ENCODE measurements at places on chromosomes 4 and X.

DNA sequence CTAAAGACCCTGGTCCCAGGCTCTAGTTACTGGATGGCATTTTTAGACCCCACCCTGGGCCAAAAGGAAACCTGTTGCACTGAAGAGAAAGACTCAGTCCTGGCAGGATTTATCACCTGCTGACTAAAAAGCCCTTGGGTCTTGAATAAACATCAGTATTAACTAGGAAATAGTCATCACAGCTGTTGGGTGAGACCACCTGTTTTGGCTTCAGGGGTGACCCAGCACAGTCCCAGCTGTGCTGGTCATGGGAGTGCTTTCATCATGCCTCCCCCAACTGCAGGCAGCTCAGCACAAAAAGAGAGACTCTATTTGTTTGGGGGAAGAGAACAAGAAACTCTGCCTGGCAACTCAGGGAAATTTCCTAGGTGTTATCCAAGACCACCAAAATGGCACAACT lies 903.2 kb downstream of the C4orf33 start:
- peak; percentile 25 for DNase-seq

DNA sequence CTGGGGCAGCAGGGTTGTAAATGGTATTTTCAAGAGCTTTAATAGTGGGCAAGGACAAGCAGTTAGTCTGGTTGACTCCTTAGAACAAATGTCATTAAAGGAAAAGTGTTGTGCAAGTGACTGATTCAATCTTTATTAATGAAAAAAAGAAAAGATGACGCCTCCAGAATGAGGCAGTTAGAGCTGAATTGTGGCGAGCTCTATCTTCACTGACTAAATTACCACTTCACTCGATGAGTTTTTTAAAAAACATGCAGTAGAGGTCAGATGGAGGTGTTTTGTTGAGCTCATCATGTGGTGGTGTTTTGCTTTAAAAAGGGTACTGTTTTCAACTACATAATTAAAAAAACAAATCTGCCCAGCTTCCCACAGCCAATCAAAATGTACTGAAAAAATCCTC lies 28.1 kb upstream of the TENM3 start:
- no peak for DNase-seq

DNA sequence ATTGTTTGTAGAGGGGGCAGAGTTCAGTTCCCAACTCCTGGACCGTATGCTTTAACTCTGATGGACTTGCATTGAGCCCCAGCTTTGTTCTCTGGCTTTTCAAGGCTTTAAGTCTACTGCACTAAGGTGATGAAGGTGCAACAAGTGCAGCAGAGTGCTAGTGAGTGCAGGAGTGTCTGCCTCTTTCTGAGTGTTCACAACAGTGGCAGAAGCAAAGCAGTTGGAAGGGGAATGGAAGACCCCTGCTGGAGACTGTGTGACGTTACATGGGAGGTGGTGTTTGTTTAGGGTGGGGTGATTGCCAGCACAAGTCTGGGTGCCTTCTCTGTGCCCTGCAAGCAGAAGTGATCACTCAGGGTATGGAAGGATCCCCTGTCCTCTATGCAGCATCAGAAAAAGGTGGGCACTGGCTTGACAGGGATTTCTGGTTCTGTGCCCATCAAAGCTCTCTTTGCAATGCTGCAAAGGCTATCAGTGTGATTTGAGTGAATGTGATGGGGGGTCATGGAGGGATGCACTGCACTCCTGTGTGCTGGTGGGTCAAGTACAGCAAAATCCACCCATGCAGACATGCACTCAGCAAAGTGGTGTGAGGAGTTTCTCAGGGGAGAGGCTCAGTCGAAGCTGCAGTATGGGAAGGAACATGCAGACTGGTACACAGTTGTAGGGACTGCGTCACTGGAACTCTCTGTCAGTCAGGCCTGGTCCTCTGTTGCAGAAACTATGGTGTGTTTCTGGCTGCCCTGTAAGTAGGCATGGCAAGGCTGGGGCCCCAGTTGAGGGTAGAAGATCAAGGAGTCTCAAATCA lies 70.9 kb upstream of the UGT2B7 start:
- peak; percentile 42 for DNase-seq

- DNase-seq = no peak
Observed at GRCh38 chr4:38284294-38285030, 324.3 kb downstream of the PTTG2 start.

GRCh38 chr4:56156141-56156540 lies 207.4 kb downstream of the CEP135 start:
- no peak for DNase-seq

GRCh38 chr4:7910952-7911578 lies 28.6 kb downstream of the AFAP1 start:
- DNase-seq = no peak

- no peak for DNase-seq
Observed at GRCh38 chr4:24112466-24112865, 222.6 kb upstream of the PPARGC1A start.

- no peak for DNase-seq
Observed at GRCh38 chrX:73668779-73669178, 105.8 kb downstream of the CHIC1 start.

DNA sequence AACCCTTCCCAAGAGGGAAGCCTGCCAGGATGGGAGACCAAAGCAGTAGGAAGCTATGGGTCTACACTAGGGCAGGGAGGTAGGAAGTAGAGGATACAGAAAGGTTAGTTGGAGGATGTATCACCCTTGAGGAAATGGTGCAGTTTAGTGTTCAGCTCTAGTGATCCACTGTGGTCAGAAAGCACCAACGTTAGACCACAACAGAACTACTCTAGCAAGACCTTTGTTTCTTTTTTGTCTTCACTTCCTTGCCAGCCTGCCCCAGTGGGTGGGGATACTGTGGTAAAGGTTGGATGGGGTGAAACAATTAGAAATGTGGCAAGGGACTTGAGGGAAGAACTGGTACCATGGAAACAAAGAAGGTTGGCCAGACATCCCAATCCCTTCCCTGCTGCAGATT lies 83.3 kb downstream of the DDIT4L start:
- DNase-seq = peak; percentile 96

- no peak for DNase-seq
Observed at GRCh38 chrX:94813541-94813940, 1139.5 kb downstream of the FAM133A start.

GRCh38 chr4:181661923-181662322 lies 581.3 kb upstream of the TENM3 start:
- no peak for DNase-seq
